ENCODE measurements at places on chromosomes 5 and 9.

DNA sequence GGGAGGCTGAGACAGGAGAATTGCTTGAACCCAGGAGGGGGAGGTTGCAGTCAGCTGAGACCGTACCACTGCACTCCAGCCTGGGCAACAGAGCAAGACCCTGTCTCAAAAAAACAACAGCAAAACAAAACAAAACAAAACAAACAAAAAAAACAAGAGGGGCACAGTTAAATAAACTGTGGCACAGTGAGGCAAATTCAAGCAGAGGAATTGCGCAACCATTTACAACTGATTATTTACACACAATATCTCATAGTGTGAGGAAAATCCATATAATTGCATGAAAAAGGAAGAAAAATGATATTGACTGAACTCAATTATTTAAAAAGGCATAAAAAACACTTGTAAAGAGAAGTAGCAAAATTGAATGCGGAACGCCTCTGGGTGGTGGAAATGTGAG lies 161.5 kb downstream of the CRB2 start:
- DNase-seq = no peak

- DNase-seq = no peak
These were observed 866.4 kb upstream of the C9orf72 start for GRCh38 chr9:28439688-28440087.

DNA sequence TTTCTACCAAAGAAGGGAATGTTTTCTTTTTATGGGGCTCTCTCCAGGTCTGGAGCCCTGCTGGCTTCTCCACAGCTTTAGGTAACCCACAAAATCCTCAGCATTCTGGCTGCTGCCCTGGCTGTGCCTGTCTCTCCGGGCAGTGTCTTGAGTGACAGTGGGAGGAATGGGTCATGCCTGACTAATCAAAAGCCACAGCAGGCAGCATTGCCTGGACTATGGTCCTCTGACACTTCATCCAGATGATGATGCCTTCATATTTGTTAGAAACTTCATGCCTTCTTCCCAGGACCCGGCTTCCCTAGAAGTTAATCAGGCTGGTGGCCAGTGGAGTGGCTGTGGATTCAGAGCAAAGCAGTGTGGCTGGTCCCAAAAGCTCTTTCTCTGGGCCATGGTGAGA lies 32.2 kb upstream of the TGFBI start:
- no peak for DNase-seq

DNA sequence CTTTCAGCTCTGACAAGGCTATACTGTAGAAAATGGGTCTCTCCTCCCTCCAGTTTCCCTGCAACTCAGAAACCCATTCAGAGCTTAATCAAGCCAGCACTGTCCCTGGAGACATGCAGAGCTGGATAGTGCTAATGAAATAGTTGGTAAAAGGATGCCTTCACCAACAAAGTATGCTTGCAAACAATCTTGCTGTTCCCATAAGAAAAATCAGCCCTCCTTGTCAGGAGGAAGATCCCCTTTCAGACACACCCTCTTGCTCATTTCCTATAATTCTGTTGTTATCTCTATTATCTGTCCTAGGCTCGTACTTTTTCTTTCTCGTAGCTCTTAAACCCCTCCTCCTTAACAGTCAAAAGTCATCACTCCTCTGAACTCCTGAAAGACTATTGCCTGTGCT lies 9.9 kb upstream of the OSMR start:
- DNase-seq = no peak

DNA sequence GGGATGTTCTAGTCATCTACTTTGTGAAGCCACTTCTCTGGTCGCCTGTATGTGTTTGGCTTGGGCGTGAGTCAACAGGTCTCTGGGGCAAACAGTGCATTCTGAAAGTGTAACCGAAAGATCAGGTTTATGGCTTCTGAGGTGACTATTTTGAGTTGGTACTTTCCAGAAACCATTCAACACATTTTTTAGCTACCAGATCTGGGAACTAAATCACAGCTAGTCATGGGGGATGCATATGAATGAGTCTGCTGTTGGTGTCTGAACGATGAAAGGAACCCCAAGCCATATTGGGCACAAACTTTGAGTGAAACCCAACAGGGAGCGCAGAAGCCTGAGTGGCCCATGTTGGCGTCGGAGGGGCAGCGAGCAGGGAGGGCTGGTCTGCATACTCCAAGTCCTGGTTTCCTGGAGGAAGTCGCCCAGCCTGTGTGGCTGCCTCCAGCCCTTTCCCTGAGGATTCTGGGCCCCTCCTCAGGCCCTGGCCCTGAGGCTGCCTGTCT lies 35.3 kb downstream of the UBE2QL1 start:
- DNase-seq = no peak

DNA sequence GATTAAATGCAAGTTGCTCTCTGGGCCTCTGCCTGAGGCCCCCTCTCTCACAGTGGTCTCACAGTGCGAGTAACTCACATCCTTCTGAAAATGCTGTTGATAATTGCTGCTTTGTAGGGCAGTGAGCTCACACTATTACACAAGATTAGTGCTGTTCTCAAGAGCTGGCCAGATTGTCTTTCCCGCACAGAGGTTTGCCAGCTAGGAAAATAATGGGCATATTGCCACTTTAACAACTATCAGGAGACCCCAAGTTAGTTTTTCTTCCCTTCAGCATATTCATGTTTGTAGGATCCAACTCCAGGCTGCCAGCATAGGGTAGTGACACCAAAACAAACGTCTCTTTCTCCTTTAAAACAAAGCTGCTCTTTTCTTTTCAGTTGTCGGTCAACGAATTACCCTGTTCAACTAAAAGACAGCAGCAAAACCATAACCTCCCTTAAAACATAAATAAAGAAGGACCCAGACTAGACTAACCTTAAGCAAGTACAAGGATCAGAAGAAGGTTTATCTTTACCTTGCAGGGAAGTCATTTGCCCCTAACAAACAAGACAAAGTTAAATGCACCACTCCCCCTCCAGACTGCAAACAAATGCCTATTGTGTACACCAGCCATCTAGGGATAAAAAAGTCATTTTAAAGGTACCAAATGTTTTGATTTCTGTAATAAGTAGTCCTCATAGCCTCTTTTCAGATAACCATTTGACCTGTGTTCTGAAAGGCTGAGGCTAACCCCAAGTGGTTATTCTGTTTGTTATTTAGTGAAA lies 91.4 kb downstream of the VCAN start:
- DNase-seq = no peak

DNA sequence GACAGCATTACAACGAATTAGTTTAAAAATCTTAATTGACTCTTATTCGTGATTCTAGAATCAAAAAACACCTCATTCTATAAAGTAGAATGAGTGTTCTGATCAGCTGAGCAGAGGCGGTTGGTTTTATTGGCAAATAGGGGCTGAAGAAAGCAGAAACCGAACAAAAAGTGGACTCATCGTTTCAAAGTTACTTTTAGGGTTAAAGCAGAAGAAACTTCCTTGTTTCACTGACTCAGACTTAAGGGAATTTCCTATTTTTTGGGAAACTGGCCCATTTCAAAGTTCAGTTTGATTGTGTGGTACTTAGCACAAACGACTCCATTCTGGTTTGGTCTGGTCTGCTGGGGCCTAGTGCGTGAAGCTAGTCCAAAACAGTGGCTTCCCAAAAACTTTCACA lies 862 bp upstream of the NDUFB6 start:
- DNase-seq = no peak

DNA sequence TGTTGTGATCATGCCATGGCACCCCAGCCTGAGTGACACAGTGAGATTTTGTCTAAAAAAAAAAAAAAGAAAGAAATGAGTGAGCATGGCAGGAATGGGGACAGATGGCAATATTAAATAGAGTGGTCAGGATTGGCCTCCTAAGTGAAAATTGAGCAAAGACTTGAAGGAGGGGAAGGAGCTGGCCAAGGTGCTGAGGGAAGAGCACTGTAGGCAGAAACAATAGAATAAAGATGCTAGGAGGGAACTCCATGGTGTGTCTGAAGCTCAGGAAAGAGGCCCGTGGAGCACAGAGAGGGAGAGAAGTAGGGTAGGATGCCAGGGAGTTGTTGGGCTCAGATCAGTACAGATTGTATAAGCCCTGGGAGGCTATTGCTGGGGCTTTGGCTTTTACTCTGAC lies 64.4 kb upstream of the PCAT7 start:
- DNase-seq = no peak

DNA sequence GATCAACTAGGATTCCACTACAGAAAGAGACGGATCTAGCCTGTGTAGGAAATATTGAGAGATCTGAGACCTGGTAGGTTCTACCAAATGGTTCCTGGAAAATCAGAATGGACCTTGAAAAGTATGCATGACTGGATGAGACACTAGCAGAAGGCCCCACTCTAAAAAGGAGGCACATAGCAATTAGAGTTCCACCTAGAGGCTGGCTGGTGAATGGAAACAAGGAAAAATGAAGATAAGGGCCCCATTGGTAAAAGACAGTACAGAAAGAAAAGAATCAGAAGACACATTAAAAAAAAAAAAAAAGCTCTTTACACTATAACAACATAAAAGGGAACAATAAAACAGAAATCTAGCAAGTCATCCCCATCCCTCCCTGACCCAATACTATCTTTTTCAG lies 518.5 kb downstream of the NR2F1-AS1 start:
- DNase-seq = no peak

- no peak for DNase-seq
These were observed 149.5 kb upstream of the LHFPL2 start for GRCh38 chr5:78797936-78798672.

DNA sequence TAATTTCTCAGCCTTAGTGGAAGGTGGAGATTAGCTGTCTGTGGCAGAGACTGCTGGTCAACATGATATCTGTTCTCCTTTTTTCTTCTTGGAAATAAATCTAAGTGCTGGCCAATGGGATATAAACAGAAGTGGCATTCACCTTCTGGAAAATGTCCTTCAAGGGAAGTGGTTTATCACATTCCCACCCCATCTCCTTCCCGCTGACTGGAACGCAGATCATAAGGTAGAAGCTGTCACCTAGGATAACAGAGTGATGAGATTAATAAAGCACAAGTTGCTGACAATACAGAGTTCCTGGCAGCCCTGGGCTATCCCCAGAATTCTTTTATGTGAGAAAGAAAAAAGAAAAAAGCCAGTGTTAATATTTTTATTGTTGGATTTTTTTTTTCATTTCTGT lies 109.7 kb upstream of the OSMR start:
- no peak for DNase-seq

- no peak for DNase-seq
These were observed 310.8 kb downstream of the DRD1 start for GRCh38 chr5:175133185-175133584.

DNA sequence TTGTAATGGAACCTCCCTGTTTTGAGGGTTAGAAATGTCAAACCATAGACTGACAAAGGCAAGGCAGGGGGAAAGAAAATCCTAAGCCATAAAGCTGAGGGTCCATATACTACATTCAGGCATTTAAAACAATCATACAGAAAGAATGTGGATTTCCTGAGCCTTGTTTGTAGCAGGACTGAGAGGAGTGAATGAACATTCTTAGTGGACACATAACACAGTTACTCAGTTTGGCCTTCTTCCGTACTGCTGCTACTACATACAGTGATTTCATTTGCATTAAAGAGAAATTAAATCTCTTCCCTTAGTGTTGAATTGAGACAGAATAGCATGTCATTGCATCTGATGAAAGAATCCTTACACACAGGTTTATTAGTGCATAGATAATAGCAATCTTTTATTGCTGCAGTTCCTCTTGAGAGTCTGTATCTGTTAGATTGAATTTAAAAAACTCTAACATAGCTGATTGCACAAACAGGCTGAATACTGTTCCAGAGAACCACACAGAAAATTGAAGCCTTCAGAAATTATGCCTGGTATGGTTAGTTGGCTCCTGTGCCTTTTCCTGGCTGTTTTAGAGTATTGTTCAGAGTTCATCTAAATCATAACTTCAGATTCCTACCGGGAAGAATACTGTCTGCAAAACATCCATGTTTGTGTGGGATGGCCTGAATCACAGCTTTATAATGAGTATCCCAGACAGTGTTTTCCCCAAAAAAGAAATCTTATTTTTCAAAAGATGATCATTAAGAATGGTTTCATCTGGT lies 2.0 kb upstream of the MTX3 start:
- DNase-seq = no peak

GRCh38 chr9:98765256-98765655 lies 31.1 kb downstream of the ANKS6 start:
- DNase-seq = no peak

Data from H7 (cell line).